ENCODE measurements at places on chromosomes 3 and 15.
A peak's percentile ranks its signal among the peaks of the same experiment; 100 is the strongest.

GRCh38 chr3:79175870-79176269 lies 591.9 kb downstream of the ROBO1 start:
- no peak for DNase-seq

- no peak for DNase-seq
Observed at GRCh38 chr15:70523616-70524015, 239.7 kb downstream of the UACA start.

DNA sequence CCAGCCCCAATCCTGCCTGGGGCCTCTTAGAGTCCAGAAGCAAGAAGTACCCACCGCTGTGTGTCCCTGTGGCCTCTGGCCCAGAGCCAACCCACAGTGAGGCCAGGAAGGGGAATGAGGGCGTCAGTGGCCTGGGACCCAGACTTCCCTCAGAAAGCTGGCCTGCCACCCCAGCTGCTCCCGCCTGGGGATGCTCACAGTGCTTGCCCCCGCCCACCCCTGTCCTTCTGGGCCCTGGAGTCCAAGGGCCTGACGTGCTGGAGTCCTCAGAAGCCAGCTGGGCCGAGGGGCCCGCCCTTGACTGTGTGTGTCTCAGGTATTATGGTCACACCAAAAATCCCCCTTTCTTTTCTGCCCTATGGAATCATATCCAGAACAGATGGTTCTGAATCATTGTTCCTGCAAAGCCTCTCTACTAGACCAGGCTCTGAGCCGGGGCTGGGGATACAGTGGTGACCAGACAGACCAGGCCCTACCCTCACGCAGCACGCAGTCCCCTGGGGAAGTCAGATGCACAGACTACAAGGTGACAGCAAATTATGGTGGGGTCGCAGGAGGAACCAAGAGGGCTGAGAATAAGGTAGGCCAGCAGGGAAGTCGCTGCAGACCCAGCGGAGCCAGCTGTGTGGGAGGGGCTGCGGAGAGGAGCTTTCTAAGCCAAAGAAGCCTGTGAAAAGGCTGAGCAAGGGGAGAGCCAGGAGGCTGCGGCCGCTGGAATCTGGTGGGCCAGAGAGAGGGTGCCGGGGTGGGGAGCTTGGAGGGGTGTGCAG lies 99.1 kb downstream of the VGLL4 start:
- peak; percentile 72 for DNase-seq

- DNase-seq, result no peak
Observed at GRCh38 chr3:160140756-160141155, 84.5 kb upstream of the C3orf80 start.

- DNase-seq, result no peak
Observed at GRCh38 chr15:56987286-56987685, 68.8 kb downstream of the TCF12 start.

Measured in Right ventricle myocardium superior (tissue), 1 donor.